ENCODE measurements at places on chromosomes 5 and 9.

DNA sequence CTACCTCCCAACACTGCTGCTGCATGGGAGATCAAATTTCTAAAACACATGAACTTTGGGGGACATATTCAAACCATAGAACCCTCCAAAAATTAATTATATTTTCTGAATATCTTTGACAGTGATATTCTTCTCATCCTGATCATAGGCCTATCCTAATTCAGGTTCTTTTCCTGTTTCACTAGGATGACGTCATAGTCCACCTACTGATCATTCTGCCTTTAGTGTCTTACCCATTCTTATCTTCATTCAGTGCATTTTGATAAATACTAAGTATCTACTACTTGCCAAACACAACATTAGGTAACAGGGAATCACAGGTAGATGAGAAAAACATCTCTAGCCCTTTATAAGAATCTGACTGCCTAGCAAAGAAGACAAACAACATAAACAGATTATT is 179.1 kb upstream of the PRLR start:
- no peak for DNase-seq

- DNase-seq = no peak
These were observed 274.4 kb upstream of the CLINT1 start for GRCh38 chr5:158133369-158133768.

- no peak for DNase-seq
These were observed 89.1 kb downstream of the ACTL7B start for GRCh38 chr9:108766626-108767161.

- DNase-seq = peak; percentile 25
These were observed 17.2 kb downstream of the SPTLC1 start for GRCh38 chr9:92097997-92098482.

- DNase-seq = no peak
These were observed 12.6 kb downstream of the ANKDD1B start for GRCh38 chr5:75623846-75624245.

GRCh38 chr9:70581214-70581954 is 166.9 kb upstream of the KLF9 start:
- DNase-seq = no peak

GRCh38 chr9:33475357-33475756 is 1.6 kb upstream of the NOL6 start:
- no peak for DNase-seq

DNA sequence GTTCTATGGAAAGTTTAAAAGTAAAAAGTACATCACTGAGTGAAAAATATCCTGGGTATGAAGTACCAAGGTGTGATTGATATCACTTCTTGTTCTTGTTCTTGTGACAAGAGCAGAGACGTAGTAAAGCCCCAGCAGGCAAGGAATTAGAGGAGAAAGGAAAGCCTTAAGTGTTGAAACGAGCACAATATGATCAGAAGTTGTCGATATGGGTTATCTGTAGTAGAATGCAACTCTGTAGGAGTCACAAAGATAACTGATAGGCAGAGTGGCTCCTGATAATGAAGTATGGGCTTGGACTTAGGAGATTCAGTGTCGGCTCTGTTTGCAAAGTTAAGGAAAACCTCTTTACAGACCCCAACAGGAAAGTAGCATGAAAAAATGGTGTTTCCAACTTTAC is 1179.1 kb downstream of the DTWD2 start:
- DNase-seq = no peak

DNA sequence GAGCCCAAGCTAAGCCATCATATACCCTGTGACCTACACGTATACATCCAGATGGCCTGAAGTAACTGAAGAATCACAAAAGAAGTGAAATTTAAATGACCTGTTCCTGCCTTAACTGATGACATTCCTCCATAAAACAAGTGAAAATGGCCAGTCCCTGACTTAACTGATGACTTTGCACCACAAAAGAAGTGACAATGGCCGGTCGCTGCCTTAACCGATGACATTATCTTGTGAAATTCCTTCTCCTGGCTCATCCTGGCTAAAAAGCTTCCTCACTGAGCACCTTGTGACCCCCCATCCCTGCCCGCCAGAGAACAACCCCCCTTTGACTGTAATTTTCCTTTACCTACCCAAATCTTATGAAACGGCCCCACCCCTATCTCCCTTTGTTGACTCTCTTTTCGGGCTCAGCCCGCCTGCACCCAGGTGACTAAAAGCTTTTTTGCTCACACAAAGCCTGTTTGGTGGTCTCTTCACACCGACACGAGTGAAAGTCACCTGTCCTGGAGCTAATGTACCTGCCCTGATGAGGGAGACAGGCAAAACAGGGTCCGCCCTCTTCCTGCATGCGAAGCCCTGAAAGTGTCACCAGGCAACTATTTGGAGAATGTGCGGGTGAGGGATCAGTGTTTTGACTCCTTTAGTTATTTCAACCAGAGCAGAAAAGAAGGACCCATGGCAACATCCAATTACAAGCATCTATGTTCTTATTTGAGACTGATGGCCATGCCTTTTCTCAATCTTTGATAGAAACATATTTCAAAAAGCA is 266.1 kb downstream of the SMARCA2 start:
- no peak for DNase-seq

GRCh38 chr9:98667005-98667640 is 41.6 kb downstream of the GABBR2 start:
- no peak for DNase-seq

DNA sequence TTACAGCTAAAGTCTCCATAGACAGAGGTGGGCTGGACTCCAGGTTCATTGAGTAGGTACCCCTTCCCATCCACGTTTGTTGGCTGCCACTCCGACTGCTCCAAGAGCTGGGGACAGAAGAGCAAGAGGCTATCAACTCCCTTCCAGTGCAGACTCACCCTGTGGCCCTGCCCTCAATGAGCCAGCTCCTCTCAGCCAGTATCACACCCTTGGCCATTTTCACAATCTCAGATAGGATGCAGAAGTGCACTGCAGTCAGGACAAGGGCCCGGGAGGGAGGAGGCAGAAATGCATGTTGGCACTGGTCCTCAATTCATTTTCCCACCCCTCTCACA is 6.2 kb downstream of the IRF1 start:
- DNase-seq = no peak

- DNase-seq = no peak
These were observed 218.5 kb upstream of the ELAVL2 start for GRCh38 chr9:24044576-24044975.

GRCh38 chr9:134717924-134718645 is 76.5 kb downstream of the COL5A1 start:
- no peak for DNase-seq

GRCh38 chr9:78221425-78221824 is 14.4 kb upstream of the CEP78 start:
- no peak for DNase-seq

DNA sequence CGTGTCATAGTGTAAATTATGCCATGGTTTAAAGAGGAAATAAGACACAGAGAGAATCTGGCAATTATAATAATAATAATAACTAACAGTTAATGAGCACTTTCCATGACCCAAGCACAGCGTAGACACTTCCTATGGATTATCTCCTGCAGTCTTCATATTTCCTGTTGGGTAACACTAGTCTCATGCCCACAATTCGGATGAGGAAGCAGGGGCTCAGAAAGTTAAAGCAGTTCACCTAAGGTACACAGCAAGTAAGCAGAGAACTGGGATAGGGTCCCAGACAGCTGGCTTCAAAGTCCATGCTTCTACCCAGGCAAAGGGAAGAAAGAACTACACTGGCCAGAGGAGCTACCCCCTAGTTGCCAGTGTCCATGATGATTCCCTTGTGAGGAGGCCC is 27.9 kb upstream of the TGFBI start:
- DNase-seq = no peak

GRCh38 chr5:157284458-157285212 is 18.7 kb downstream of the CYFIP2 start:
- DNase-seq = no peak

GRCh38 chr5:935510-936084 is 42.9 kb downstream of the TRIP13 start:
- DNase-seq = no peak

DNA sequence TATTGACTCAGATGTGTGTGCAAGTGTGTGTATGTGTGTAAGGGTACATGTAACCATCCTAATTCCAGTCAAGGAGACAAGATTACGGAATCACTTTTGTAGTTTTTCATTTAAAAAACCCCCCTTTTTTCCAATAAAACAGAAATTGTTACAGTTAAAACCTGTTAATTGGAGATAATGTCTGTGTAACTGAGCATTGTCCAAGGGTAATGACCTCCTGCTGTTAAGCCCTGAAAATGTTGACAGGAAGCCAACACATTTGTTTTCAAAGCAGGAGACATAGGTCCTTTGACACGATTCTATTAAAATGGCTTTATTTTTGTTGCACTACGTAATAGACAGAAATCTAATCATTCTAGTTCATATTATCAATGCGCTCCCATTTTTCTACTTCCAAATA is 457.3 kb upstream of the ARRDC3 start:
- peak; percentile 10 for DNase-seq

DNA sequence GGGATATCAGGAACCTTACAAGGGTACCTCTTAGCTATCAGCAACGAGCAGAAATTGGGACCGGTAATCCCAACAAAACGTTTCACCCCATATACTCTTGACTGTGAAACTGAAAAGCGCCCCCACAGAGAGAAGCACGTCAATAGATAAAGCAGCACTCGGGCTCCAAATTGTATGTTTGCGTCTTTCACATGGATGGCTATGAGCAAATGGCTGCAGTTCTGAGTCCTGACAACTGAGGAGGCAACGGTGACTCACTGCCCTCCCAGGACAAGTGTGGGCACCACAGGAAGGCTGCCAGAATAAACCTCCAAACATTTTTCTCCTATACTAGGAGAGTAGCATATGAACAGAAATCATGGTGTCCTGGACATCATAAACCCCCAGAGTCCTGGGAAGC is 36.6 kb downstream of the SEMA4D start:
- DNase-seq = no peak

GRCh38 chr9:76654575-76654974 is 109.7 kb upstream of the PCA3 start:
- DNase-seq = no peak

DNA sequence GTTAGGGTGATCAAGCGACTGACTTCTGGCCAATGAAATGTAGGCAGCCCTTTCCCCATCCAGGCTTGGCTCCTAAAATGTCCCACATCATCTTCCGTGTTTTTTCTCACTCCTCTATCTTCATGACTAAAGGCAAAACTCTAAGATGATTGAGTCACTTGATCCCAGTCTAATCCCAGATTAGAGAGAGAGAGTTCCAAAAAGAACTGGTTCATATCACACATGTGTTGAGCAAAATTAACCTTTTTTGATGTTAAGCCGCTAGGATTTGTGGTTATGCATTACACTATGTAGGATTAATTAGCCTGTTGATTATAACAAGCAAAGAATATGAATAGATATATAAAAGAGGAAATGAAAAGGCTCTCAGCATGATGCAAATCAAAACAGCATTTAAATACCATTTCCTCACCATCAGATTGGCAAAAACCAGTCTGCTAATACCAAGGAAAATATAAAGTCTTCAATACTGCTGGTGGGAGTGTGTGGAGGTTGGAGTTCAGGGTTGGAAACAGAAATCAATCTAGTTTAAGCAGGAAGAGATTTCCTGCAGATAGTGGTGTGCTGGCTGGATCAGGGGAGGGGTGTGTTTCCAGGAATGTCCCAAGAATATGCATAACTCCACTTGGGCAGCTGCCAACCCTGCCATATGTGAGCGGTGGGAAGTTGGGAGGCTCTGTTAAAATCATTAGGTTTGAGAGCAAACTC is 187.6 kb upstream of the S1PR3 start:
- no peak for DNase-seq

DNA sequence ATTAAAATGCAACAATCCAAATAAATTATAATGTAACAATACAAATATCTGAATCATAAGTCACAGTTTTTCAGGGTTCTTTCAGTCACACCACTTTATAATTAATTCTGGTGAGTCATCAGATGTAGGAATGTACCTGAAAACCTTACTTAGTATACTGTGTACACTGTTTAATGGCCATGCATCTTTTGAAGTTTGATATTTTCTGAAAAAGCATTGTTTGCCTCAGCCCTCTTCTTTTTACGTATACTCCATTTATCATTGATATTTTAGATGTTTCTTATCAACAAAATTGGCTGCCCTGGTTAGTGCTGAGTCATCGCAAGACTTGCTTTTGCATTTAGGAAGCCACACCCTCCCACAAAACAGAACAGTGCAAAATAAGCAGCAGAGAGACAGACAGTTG is 218.6 kb downstream of the PJA2 start:
- no peak for DNase-seq

DNA sequence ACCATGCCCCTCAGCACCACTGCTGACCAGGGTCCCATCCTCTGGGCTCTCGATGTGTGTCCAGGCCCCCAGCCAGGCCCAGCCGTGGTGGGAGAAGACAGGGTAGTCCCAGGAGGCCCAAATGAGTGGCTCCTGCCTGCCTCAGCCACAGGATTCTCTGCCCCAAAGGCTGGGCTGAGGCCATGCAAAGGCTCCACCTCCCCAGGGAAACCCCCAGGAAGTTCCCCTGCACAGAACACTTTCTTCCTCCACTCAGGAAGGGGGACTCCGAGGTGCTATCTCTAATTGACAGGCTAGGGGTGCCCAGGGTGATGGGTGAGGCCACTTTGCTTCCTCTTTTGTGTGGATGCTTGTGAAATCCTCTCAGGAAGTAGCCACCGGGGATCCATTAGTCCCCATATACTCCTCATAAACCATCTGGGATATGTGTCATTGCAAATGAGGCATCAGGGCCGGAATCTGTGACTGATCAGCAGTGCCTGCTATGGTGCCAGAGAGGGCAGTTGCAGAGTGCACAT is 23.1 kb upstream of the TDRD7 start:
- no peak for DNase-seq

- peak; percentile 65 for DNase-seq
These were observed 198.1 kb downstream of the SYK start for GRCh38 chr9:90999425-91000397.

GRCh38 chr5:21254161-21254560 is 1266.2 kb upstream of the CDH18 start:
- DNase-seq = peak; percentile 99

- DNase-seq = no peak
These were observed 5.0 kb upstream of the GPRIN1 start for GRCh38 chr5:176614805-176615478.

DNA sequence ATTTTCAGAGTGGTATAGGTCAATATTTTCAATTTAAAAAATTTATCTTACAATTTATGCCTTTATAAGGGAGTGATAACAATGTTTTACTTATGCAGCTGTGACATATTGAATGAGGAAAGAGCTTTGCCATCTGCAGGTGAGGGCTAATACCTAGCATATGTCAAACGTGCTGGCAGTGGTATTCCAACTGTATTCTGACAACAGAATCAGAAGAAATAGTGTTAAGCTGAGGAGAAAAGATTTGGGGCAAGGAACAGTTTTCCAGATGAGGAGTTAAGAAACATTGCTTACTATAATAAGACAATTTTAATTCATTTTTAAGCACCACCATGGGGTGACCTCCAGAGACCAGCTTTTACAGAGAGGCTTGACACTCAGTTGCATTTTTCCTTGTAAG is 267.8 kb upstream of the ZNF608 start:
- no peak for DNase-seq
